ENCODE measurements at places on chromosomes 11 and 22.

- DNase-seq: no peak
Observed at GRCh38 chr22:45516923-45517675, 14.4 kb downstream of the FBLN1 start.

DNA sequence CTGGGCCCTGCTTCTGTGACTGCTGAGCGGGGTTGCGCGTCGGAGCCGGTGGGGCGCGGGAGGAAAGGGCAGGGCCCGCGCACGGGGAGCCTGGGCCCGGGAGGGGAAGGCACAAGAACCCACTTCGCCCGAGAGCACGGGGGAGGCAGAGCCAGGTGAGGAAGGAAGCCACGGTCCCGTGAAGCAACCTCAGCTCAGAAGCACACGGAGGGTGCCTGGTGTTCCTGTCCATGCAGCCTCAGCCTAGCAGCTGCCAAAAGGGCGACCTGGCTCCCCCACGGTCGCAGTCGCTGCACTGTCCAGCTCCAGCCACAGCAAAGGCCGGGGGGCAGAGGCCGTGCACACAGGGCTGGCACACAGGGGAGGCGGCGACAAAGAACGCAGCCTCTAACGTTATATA lies 9.3 kb upstream of the CDC42BPG start:
- DNase-seq: no peak

DNA sequence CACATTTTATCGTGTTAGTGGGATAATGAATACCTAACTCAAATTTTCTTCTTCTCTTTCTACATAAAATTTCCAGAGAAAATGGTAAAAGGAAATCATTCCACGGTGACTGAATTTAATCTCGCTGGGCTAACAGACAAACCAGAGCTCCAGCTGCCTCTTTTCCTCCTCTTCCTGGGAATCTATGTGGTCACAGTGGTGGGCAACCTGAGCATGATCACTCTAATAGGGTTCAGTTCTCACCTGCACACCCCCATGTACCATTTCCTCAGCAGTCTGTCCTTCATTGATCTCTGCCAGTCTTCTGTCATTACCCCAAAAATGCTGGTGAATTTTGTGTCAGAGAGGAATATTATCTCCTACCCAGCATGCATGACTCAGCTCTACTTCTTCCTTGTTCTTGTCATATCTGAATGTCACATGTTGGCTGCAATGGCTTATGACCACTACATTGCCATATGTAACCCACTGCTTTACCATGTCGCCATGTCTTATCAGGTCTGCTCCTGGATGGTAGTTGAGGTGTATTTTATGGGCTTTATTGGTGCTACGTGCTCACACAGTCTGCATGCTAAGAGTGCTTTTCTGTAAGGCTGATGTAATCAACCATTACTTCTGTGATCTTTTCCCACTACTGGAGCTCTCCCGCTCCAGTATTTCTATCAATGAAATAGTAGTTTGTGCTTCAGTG lies 24.1 kb downstream of the OR10D3 start:
- DNase-seq: no peak

DNA sequence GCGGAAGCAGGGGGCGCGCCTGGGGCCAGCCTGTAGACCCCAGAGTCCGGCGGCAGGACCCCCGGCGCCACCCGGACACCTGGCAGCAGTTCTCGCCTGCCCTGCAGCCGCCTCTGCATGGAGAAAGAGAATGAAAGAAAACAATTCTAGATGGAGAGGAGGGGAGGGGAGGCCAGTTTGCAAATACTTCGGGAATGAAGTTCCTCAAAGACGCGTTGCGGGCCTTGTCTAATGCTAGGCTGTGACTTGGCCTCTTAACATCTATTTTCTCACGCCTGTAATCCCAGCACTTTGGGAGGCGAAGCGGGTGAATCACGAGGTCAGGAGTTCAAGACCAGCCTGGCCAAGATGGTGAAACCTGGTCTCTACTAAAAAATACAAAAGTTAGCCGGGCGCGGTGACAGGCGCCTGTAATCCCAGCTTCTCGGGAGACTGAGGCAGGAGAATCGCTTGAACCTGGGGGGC lies 2.1 kb upstream of the BARX2 start:
- no peak for DNase-seq

DNA sequence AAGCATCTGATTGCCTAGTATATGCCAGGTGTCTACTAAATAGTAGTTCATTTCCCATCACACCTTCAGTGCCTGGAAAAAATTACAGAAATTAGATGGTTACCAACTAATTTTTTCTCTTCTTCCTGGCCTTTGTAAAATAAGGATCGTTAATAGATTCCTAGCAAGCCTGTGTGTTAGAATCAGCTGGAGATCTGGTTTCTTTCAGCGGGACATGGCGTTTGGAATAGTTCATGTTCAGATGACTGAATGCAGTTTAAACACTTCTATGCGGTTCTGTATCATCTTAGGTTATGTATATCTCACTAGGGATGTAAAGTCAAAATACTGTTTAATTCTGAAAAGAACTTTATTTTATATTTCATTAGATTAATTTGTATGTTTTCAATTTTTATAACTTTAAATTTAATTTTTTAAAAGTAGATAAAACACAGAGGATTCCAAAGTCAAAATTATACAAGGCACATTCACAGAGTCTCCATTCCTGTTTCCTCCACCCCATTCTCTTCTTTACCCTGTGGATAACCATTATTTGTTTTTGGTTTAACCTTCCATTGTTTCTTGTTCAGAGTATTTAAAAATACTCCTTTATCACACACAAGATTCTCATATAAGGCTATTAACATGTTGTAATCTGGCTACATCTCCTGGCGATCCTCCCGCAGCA lies 132.8 kb downstream of the ATXN10 start:
- no peak for DNase-seq

DNA sequence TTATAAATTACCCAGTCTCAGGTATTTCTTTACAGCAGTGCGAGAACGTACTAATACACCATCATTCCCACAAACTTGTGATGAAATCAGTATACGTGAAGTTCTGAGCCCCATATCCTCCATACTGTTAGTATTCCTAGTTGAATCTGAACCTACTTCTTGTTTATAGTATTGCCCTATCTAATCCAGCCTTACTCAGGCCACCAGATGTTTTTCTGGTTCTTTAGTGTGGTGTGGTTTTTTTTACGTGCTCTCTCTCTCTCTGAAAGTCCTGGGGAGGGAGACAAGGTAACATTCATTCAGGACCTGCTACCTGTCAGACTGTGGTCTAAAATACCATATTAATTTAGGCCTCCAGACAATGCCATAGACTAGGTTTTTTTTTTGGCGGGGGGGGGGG lies 47.6 kb upstream of the TEAD1 start:
- no peak for DNase-seq

- no peak for DNase-seq
Observed at GRCh38 chr11:70557742-70558485, 159.6 kb downstream of the CTTN start.

All from activated T-helper 1 cell treated with anti-CD3 and anti-CD28 coated beads, Interleukin-2, amount 50 U/mL, for 16 hours (primary cell).